Activated CD8-positive, alpha-beta T cell treated with anti-CD3 and anti-CD28 coated beads for 36 hours (primary cell): ENCODE measurements at places on chromosomes 3 and 15. TPM values are rescaled to one million over a fixed set of nuclear protein-coding genes. Genes with fewer than 3 reads are reported as not detected.

DNA sequence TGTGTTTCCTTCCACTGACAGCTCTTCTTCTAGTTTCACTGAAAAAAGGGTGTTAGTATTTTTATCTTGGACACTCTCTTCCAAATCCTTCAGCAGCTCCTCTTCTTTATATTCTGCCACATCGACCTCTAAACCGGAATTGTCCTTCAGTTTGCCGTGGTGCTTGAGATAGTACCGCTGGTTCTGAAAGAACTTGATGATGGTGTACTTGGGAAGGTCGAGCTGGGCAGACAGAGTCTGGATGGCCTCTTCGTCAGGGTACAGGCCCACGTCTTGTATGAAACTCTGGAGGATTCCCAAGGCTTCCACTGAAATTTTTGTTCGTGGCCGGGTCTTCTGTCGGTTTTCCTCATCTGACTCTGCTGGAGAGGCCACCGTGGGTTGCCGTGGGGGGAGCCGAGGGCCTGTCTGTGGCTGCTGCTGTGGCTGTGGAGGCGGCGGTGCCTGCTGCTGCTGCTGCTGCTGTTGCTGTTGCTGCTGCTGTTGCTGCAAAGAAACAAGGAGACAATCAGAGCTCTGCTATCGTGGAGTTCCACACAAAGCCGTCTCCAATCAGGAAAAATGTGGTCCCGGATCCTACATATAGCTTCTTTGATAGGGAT is 75.8 kb downstream of the SATB1 start:
- H3K36me3 ChIP-seq = peaks cover 53% of the 10 kb centered on the region
- no peak overlapping the region for H3K4me3 ChIP-seq
- peaks cover 49% of the 10 kb centered on the region for H3K4me1 ChIP-seq
- no peaks in the 10 kb centered on the region for H3K27me3 ChIP-seq

RAD51 gene
- 77.0 TPM for total RNA-seq

DNA sequence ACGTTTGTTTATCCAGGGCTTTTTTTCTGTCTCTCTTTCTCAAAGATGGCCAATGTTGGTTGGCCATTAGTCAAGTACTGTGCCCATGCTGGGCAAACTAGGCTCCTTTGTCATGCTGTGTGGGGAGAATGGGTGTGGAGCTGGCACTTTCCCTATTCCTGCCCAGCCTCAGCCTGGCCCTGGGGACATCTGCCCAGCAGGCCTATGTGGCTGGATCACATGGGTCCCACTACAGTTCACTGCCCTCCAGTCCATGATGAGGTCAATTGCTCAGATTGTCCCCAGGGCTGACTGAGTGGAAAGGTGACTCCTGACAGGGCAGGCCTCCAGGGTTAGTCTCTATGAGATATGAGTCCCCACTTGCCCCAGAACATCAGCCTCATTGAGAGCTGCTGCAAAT is 54.4 kb upstream of the HERC1 start:
- no peak for DNase-seq
- no peaks in the 10 kb centered on the region for H3K27me3 ChIP-seq
- H3K4me1 ChIP-seq = peaks cover 37% of the 10 kb centered on the region

CDC25A gene
- 34.1 TPM for total RNA-seq

DNA sequence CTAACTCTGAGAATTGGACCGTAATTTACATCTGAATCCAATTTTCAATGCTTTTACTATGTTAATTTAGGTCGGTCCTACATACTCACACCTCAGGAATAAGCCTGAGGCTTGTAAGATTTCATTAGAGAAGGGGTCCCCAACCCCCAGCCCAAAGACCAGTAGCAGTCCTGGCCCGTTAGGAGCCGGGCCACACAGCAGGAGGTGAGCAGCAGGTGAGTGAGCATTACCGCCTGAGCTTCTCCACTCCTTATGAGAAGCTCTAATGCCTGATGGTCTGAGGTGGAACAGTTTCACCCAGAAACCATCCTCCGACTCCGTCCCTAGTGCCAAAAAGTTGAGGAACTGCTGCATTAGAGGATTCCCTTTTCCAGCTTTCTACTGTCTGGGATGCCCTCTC is 757.3 kb downstream of the SI start:
- H3K27me3 ChIP-seq = no peaks in the 10 kb centered on the region
- no peak overlapping the region for H3K27ac ChIP-seq
- no peaks in the 10 kb centered on the region for H3K36me3 ChIP-seq
- H3K4me1 ChIP-seq = no peaks in the 10 kb centered on the region
- no peak overlapping the region for H3K4me3 ChIP-seq

DNA sequence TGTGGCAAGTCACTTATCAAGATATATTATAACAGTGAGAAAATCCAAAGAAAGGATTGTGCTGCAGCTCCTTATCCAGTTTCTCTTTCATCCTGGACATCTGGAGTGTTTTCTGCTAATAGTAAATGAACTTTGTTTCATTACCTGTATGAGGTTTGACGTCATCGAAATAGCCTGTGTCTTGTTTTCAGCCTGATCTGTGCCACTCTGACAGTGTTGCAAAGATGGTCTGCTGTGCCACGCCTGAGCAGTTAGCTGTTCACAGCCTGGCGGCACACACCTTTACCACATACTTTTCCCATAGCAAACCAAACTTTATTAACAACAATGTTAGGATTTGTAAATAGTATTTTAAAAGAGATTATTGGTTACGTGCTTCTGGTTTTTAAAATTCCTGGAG is 34.0 kb downstream of the YEATS2 start:
- H3K4me1 ChIP-seq = no peaks in the 10 kb centered on the region
- H3K27me3 ChIP-seq = no peaks in the 10 kb centered on the region
- peaks cover 65% of the 10 kb centered on the region for H3K36me3 ChIP-seq
- no peak for DNase-seq

GRCh38 chr15:52682200-52682599 is 3.0 kb upstream of the ATOSA start:
- H3K36me3 ChIP-seq = no peaks in the 10 kb centered on the region
- H3K4me3 ChIP-seq = no peak overlapping the region
- peak overlapping the region; percentile 5 for H3K27ac ChIP-seq
- peaks cover 26% of the 10 kb centered on the region for H3K4me1 ChIP-seq

NOX5 gene
- not detected for total RNA-seq
